Osteoblast (primary cell): ENCODE measurements at places on chromosomes 7 and 10. TPM values are rescaled to one million over a fixed set of nuclear protein-coding genes. Genes with fewer than 3 reads are reported as not detected.

- peak; percentile 25 for DNase-seq
Measured at GRCh38 chr7:16098585-16099179, 322.7 kb downstream of the CRPPA start.

The H2BK1 gene
- not detected in 2 replicates for total RNA-seq

- no peak for DNase-seq
Measured at GRCh38 chr7:135658564-135658963, 3.8 kb upstream of the STMP1 start.

- no peak for DNase-seq
Measured at GRCh38 chr7:25095516-25096345, 29.3 kb downstream of the CYCS start.

GRCh38 chr7:111982133-111982532, 224.1 kb downstream of the DOCK4 start:
- DNase-seq, result no peak

The TRIM74 gene
- total RNA-seq, result not detected in 2 replicates

GRCh38 chr7:55018361-55019190, at the start of gene EGFR:
Gene EGFR, plus strand, starts transcription at chr7:55019017. Its CDS starts 261 bp downstream, at chr7:55019278.
- peak; percentile 99 for DNase-seq

The ZNF425 gene
- total RNA-seq, result 4.3 and 4.7 TPM in 2 replicates

The OTUD1 gene
- total RNA-seq, result 9.8 and 11.5 TPM in 2 replicates

The NRP1 gene
- 173 and 200 TPM in 2 replicates for total RNA-seq

GRCh38 chr10:124294811-124295770, 123.6 kb downstream of the OAT start:
- peak; percentile 48 for DNase-seq

The LRRC18 gene
- not detected in 2 replicates for total RNA-seq

DNA sequence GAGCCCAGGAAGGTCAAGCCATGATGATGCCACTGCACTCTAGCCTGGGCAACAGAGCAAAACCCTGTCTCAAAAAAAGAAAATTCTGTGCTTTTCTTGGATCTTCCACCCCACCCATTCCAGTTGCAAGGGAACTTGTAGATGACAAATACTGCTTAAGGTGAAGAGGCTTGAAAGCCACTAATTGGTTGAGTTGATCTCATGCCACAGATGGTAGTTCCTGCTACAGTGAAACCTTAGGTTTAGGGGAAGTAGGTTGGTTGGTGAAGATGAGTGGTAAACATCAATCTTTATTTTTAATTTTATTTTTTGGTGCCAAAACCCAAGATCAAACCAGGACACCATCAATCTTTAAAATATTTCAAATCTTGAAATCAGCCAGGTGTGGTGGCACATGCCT, 2.9 kb upstream of the GDI2 start:
- no peak for DNase-seq

GRCh38 chr10:96411716-96412320, 53.0 kb upstream of the OPALIN start:
- no peak for DNase-seq

DNA sequence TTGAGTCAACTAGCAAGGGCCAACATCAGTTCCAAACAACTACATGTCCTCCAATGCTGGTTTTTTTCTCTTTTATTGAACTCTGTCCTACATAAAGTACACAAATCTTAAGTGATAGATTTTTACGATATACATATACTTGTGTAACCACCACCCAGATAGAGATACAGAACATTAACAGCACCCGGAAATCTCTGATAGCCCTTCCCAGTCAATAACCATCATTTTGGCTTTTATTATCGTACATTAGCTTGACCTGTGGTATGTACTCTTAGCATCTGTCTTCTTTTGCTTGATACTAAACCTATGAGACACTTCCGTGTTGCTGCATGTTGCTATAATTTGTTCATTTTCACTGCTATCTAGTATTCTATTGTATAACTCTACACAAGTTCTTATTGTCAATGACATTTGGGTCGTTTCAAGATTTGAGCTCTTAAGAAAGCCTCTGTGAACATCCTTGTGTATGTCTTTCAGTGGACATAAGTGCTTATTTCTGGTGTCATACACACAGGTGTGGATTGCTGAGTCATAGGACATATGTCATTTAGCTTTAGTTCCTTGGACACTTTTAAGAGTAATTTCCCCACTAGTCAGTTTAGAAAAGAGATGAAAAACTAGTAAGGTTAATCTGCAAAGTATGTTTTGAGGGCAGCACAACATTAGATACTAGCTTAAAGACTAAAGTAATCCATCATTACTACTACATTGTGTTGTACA, 111.1 kb downstream of the PRLHR start:
- no peak for DNase-seq

GRCh38 chr10:115957786-115958442, 315.1 kb downstream of the GFRA1 start:
- DNase-seq, result no peak

GRCh38 chr7:113945018-113945938, 26.5 kb upstream of the PPP1R3A start:
- no peak for DNase-seq

The ALOX5 gene
- total RNA-seq, result not detected in 2 replicates

The UNCX gene
- not detected in 2 replicates for total RNA-seq

DNA sequence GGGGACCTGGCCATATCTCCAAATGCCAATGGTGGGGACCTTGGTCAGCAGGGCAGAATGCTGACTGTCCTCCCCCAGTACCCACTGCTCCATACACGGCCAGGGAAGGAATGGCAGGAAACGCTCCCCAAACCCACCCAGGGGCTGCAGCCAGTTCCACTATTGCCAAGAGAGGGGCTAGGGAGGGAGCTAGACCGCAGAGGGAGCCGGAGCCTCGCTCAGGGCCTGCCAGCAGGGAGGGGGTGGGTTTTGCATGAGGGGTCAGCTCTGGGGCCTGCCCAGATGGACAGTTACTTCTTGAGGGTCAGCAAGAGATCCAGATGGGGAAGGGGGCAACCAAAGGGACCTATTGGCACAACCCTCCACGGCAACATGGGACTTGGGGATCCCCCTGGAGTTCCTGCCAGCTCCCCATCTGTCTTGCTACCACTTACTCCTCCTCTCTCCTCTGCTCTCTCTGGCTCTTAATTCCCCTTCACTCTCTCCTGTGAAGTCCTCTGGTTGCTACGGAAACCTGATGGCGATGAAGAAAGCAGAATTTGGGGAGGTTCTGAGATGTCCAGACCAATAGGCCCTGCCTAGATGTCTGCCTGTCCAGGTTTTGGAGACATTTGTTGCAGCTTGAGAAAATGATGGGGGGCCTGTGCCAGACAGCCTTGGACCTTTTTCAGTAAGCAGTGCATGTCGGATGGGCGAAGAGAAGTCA, 12.6 kb downstream of the FGF8 start:
- no peak for DNase-seq

DNA sequence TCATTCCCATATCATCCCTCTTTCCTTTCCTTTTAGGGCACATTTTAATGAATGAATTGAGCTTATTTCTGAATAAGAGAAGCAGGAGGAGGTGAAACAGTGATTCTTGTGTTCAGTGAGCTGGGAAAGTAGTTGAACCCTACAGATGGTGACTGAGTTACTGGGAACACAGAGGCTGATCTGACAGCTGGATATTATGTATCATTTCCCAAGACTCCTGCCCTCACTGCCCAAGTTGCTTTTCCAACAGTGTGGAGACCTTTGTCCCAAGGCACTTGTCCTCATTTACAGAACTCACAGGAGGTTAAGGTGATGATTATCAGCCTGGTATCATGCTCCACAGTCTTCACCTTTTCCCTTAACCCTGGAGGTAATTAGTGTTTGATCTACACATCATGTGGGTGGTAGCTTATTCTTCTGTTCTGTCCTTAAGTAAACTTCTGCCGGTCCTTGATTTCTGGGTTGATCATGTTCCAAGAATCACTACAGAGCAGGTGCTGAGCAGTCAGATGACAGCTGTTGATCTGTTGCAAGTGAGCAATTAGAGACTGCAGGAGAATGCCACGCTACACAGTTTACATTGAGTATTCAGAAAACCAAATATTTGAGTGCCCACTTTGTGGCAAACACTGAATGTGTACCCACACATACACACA, 2.6 kb downstream of the PRLHR start:
- DNase-seq, result no peak

DNA sequence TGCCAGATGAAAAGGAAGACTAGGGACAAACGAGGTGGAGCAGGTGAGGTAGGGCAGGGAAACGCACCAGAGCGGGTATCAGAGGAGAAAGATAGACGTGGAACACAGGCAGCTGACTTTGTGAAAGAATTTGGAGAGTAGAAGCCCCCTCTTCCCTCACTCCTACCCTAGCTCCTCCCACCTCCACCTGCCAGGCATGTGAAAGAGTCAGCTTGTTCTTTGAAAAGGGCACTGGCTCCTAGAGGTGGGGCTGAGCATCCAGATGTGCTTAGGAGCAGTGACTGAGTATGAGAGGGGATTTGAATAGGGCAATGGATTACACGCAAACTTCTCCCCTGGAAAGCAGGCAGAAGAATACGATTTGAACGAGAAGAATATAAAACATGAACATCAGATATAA, 174.2 kb upstream of the INHBA start:
- no peak for DNase-seq

- peak; percentile 67 for DNase-seq
Measured at GRCh38 chr10:31381766-31382316, 62.8 kb downstream of the ZEB1 start.

DNA sequence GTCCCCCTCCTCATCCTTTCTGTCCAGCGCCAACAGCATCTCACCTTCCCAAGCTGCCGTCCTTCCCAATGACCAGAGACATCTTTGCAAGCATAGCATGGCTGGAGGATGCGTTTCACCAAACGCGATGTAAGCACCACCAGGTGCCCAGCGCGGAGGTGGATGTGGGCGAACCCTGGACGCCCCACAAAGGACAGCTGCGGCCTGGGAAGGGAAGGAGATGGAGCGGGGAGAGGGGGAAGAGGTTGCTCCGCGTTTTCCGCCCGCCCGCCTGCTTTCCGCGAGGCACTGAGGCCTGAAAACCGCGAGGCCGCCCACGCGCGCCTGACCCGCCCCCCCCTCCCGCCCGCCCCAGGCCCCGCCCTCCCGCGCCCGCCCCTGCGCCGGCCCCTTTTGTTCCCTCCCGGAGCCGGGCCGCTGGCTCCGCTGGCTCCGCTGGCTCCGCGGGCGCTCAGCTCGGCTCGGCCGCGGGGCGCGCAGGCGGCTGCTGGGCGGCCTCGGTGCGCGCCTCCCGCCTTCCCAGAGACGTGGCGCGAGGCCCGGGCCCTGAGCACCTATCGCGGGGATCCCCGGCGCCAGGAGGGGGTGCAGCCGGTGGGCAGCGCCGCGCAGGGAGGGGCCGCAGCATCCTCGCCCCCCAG, at the start of gene CLIP2:
CLIP2 (plus strand) TSS at position 390 of the 641 bp plus-strand sequence. CDS start 28,140 bp downstream, outside the sequence.
- peak; percentile 99 for DNase-seq

The NACAD gene
- 0.59 and 0.72 TPM in 2 replicates for total RNA-seq

The NUTM2E gene
- total RNA-seq, result not detected in 2 replicates

The FGFR2 gene
- 9.7 and 13.8 TPM in 2 replicates for total RNA-seq

GRCh38 chr7:44434201-44434600, 56.3 kb downstream of the NUDCD3 start:
- no peak for DNase-seq
